Osteocyte (in vitro differentiated cells): ENCODE measurements at places on chromosomes 13 and 19. TPM values are rescaled to one million over a fixed set of nuclear protein-coding genes. Genes with fewer than 3 reads are reported as not detected.
A peak's percentile ranks its signal among the peaks of the same experiment; 100 is the strongest.

- no peak overlapping the region for H3K27ac ChIP-seq
- H3K27me3 ChIP-seq, result no peaks in the 10 kb centered on the region
Observed at GRCh38 chr13:95221971-95222732, 79.1 kb downstream of the ABCC4 start.

GRCh38 chr13:98228661-98229341 lies 51.7 kb upstream of the RNF113B start:
- peak overlapping the region; percentile 27 for H3K27ac ChIP-seq
- H3K4me3 ChIP-seq, result no peak overlapping the region
- H3K27me3 ChIP-seq, result no peaks in the 10 kb centered on the region
- H3K4me1 ChIP-seq, result peaks cover 47% of the 10 kb centered on the region
- peaks cover 35% of the 10 kb centered on the region for H3K36me3 ChIP-seq

DNA sequence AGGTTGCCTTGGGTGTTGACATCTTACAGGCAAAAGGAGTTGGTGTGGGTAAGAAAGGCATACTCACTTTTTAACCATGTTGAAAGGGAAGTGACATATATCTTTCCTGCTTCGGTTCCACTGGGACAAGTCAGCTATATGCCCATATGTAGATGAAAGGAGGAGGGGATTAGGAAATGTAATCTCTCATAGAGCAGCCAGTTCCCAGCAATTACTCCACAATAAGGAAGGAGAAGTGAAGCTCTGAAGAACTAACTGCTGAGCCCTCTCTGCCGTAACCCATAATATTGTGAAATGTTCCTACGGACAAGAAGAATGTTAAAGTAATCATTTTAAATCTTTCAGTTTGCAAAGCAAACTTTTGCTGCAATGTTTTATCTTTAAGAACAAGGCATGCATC lies 82.2 kb downstream of the EDNRB start:
- no peak overlapping the region for H3K27ac ChIP-seq
- no peak overlapping the region for H3K4me3 ChIP-seq
- no peaks in the 10 kb centered on the region for H3K36me3 ChIP-seq
- no peaks in the 10 kb centered on the region for H3K27me3 ChIP-seq

DNA sequence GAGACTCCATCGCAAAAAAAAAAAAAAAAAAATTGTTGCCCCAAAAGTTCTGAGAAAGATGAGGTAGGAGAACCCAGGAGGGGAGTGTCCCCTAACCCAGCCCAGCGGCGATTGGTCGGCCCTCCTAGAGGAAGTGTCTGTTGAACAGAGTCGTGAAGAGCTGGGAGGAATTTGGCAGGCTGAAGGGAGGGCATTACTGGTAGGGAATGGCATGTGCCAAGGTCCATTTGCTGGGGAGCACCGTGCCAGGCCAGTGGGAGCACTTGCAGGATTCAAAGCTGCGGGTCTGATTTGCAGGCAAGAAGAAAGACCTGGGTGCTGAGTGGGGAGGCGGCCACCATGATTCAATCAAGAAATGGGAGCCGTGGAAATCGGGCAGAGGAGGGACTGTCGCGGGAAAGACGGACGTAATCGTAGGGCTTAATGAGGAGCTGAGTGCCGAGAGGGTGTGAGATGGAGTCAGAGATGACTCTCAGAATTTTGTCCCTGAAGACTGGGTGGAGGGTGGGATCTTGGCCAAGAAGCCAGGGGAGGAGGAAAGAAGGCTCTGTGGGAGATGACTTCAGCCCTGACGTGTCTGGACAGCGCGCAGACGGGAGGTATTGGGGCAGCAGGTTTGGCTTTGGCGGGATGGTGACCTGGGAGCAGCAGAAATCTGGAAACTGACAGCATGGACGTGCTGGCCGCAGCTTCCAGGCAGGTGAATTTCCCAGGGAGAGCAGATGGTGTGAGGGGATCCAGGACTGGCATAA lies 15.4 kb downstream of the CERS4 start:
- H3K27me3 ChIP-seq, result no peaks in the 10 kb centered on the region
- H3K36me3 ChIP-seq, result no peaks in the 10 kb centered on the region
- peaks cover 2% of the 10 kb centered on the region for H3K4me1 ChIP-seq

- no peak for DNase-seq
- H3K4me1 ChIP-seq, result no peaks in the 10 kb centered on the region
- H3K4me3 ChIP-seq, result no peak overlapping the region
- peaks cover 9% of the 10 kb centered on the region for H3K27me3 ChIP-seq
- H3K27ac ChIP-seq, result no peak overlapping the region
Observed at GRCh38 chr13:32107474-32107873, 75.9 kb downstream of the FRY start.

DNA sequence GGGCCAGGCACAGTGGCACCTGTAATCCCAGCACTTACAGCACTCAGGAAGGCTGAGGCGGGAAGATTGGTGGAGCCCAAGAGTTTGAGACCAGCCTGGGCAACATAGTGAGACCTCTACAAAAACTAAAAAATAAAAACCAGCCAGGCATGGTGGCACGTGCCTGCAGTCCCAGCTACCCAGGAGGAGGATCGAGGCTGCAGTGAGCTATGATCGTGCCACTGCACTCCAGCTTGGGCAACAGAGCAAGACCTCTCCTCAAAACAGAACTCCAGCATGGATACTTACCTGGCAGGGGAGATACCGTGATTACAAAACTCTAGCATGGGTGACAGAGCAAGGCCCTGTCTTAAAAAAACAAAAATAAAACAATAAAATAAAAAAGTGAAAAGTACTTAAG lies 95.3 kb downstream of the GJA3 start:
- H3K36me3 ChIP-seq, result peaks cover 38% of the 10 kb centered on the region
- no peak overlapping the region for H3K27ac ChIP-seq
- H3K4me1 ChIP-seq, result peaks cover 2% of the 10 kb centered on the region
- H3K4me3 ChIP-seq, result no peak overlapping the region
- no peak for DNase-seq

DNA sequence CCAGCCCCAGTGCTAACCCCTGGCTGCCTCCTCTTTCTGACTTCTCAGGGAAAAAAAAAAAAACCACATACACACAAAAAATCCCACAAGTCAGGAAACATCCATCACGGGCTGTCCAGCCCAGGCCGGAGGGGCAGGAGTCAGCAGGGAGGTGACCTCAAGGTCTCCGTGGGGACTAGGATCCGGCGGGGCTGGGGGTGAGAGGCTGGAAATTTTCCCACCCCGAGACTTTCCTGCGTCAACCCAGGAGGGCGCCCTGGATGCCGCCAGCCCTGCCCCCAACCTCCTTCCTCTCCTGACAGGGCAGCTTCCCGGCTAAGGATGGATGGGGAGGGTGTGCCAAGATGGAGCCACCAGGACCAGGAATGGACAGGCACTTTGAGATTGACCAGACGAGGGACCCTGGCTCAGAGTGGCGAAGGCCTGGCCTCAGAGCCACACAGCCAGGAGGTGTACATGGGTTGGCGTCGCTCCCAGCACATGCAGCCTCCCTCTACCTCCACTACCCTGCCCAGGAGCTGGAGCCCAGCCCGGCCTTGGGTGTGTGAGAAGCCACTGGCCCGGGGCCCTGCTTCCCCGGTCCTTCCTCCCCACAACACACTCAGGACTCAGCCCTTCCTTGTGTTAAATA lies 33.3 kb downstream of the BLOC1S3 start:
- H3K4me3 ChIP-seq, result no peak overlapping the region
- peak overlapping the region; percentile 86 for H3K27ac ChIP-seq
- H3K36me3 ChIP-seq, result no peaks in the 10 kb centered on the region
- no peaks in the 10 kb centered on the region for H3K27me3 ChIP-seq

GRCh38 chr13:48965736-48966135 lies 10.0 kb upstream of the FNDC3A start:
- no peaks in the 10 kb centered on the region for H3K4me1 ChIP-seq
- no peaks in the 10 kb centered on the region for H3K27me3 ChIP-seq
- H3K36me3 ChIP-seq, result no peaks in the 10 kb centered on the region
- no peak for DNase-seq
- no peak overlapping the region for H3K4me3 ChIP-seq
- H3K27ac ChIP-seq, result no peak overlapping the region

- DNase-seq, result no peak
- H3K4me3 ChIP-seq, result no peak overlapping the region
- H3K27me3 ChIP-seq, result no peaks in the 10 kb centered on the region
- peak overlapping the region; percentile 81 for H3K27ac ChIP-seq
- no peaks in the 10 kb centered on the region for H3K36me3 ChIP-seq
Observed at GRCh38 chr13:44758630-44759383, 182.7 kb upstream of the TSC22D1 start.

The LCP1 gene
- 0.08 TPM in 1 of 2 replicates, not detected in the other for total RNA-seq

The ZNF613 gene
- total RNA-seq, result 7.8 and 9.4 TPM in 2 replicates

The COMP gene
- total RNA-seq, result 0.13 and 0.57 TPM in 2 replicates

The ZNF415 gene
- total RNA-seq, result 7.2 and 10.6 TPM in 2 replicates

The MEDAG gene
- total RNA-seq, result 2.0 and 2.7 TPM in 2 replicates

The ANGPTL8 gene
- not detected in 2 replicates for total RNA-seq

The IZUMO2 gene
- total RNA-seq, result not detected in 2 replicates
